ENCODE measurements at places on chromosomes 3 and 15.
A peak's percentile ranks its signal among the peaks of the same experiment; 100 is the strongest.

GRCh38 chr3:25556447-25556846 lies 108.3 kb downstream of the TOP2B start:
- DNase-seq = no peak

DNA sequence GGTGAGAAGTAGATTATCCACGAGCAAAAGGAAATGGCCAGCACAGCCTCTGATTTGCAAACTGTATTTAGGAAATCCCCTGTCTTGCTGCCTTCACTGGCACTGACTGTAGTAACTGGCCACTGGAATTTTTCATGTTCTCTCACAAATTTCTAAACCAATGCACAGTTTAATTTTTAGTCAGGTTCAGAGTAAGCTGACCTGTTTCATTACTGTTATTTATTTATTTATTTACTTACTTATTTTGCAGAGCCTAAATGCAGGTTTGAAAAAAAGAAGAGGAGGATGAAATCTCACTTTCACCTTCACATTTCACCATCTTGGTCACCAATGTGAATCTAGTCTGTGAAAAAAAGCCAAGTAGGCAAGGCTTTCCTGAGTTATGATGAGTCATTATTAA lies 291.0 kb downstream of the PLOD2 start:
- no peak for DNase-seq

DNA sequence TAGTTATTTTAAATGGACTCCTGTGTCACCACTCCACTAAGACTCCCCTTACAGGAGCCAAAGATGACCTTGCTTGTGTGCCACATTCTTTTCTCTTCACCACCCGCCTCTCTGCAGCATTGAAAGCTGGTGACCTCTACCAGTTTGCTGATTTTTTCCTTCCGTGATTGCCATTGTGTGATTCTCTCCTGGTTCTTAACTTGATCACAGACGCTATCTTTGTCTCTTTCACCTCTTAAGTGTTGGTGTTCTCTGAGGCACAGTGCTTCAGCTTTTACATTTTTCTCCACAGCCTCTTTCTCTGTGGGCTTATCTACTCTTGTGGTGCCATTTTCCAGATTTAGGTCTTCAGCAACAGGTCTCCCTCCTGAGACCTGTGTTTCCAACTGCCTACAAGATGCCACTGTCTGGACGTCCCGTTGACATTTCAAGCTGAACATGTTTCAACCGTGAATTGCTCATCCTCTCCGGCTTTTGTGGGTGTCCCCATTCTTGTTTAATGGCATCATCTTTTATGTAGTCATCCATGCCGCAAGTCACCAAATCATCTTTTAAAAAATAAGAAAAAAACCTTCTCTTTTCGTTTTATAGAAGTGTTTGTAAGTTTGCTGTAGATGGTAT lies 26.5 kb downstream of the IQGAP1 start:
- peak; percentile 6 for DNase-seq

DNA sequence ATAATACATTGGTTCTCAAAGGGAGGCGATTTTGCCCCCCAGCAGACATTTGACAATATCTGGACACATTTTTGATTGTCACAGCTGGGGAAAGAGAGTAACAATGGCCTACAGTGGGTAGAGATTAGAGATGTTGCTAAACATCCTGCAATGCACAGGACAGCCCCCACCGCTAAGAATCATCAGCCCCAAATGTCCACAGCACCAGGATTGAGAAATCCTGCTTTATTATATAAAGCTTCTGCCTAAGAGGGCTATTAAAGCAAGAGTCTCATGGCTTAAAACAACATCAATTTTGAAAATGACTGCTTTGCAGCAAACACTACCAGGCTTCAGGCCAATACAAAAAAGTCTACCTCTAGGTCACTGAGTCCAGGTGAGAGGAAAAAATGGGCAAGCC lies 68.2 kb downstream of the NTRK3 start:
- no peak for DNase-seq

DNA sequence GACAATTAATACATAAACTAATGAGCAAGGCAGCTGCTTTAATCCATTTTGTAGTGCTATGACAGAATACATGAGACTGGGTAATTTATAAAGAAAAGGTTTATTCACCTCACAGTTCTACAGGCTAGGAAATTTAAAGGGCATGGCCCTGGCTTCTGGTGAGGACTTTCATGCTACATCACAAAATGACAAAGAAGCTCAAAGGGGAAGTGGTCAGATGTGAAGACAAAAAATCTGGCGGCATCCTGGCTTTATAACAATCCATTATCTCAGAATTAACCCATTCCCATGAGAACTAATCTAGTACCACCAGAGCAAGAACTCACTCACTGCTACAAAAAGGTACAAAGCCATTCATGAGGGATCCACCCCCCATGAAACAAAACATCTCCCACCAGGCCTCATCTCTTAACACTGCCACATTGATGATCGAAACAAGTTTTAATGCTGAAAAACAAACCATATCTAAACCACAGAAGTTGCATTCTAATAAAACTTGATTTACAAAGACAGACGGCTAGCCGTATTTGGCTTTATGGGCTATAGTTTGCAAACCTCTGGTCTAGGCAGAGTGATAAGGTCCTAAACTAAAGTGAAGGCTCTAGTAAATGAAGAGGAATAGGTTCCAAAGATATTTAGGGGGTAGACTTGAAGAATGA lies 44.2 kb downstream of the GSK3B start:
- no peak for DNase-seq

Data from stimulated activated CD4-positive, alpha-beta T cell treated with anti-CD3 and anti-CD28 coated beads, Interleukin-2, amount 100 ng/mL, for 4 hours (primary cell).